ENCODE measurements at places on chromosomes 5 and 9.

DNA sequence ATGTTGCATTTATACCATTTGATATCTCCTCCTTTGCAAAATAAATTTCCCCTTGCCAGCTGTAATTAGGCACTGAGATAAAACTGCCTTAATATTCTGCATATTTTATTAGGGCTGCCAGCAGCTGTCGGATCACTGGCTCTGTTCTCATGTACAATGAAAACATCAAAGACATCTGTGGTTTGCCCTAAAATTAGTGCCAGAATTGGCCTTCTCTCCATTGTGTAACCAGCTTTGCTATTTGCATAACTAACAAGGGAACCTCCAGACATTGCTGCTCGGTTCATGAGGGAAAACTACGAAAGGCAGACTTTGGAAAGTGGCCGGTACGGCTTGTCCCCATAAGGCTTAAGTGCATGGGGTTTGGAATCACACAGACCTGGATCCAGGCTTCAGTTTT lies 45.5 kb upstream of the KIF2A start:
- DNase-seq = no peak

- no peak for DNase-seq
Measured at GRCh38 chr5:157487358-157487757, 27.3 kb downstream of the NIPAL4 start.

GRCh38 chr5:145689235-145689634 lies 145.9 kb downstream of the PRELID2 start:
- DNase-seq = no peak

- DNase-seq = no peak
Measured at GRCh38 chr9:76542360-76542759, 83.4 kb downstream of the GCNT1 start.

DNA sequence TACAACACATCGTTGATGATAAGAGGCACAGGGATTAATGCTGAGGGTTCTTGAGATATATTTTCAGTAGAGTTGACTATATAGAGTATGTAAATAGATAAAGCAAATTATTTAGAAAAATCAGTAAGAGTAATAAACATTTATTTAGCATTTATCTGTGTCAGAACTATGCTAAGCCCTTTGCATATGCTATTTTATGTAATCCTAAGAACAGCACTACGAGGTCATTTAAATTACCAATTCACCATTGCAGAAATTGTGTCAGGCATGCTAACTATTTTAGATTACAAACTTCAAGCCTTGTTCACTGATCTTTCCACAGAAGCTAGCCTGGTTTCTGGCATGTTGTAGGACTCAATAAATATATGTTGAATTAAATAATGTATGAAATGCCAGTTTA lies 20.4 kb upstream of the REEP2 start:
- DNase-seq = no peak

- no peak for DNase-seq
Measured at GRCh38 chr9:109063760-109064159, 50.5 kb upstream of the CTNNAL1 start.

- DNase-seq = no peak
Measured at GRCh38 chr9:24846248-24846912, 300.7 kb upstream of the IZUMO3 start.

DNA sequence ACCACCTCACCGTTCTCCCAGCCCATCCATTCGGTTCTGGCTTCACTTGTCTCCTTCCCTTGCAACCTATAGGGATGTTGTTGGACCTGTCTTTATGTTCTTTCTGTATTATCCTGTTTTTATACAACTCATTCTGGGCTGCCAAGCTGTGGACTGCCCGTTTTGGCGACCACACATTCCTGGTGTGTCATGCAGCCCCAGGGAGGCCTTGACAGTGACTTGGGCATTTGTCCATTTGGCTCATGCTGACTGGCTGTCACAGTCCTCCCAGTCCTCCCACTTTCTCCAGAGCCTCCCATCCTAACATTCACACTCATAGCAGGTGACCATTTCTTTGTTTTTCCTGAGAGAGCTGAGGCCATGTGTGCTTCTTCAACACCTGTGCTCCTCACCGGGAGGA lies 136.4 kb downstream of the SLF1 start:
- no peak for DNase-seq

Measured in GF-D8 (cell line).